ENCODE measurements at places on chromosomes 7 and 10.

DNA sequence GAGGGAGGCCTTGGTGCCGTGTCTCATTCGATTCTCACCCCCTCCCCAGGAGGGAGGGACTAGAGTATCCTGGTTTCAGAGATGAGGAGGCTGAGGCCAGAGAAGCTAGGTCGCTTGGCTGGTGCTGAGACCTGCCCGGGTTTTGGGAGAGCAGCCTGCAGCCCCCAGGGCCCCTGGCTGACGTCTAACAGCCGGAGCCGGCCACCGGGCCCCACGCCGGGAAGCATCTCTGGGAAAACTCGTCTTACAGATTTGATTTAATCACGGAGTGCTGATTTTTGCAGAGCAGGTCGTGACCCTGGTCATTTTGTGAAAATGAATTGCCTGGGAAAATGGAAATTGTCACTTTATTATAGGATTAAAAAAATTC is 97.5 kb downstream of the MICALL2 start:
- no peak for DNase-seq

GRCh38 chr7:143003393-143004051 is 23.4 kb downstream of the OR9A2 start:
- DNase-seq, result peak; percentile 73

- no peak for DNase-seq
Measured at GRCh38 chr10:110017907-110018306, 10.1 kb downstream of the ADD3 start.

DNA sequence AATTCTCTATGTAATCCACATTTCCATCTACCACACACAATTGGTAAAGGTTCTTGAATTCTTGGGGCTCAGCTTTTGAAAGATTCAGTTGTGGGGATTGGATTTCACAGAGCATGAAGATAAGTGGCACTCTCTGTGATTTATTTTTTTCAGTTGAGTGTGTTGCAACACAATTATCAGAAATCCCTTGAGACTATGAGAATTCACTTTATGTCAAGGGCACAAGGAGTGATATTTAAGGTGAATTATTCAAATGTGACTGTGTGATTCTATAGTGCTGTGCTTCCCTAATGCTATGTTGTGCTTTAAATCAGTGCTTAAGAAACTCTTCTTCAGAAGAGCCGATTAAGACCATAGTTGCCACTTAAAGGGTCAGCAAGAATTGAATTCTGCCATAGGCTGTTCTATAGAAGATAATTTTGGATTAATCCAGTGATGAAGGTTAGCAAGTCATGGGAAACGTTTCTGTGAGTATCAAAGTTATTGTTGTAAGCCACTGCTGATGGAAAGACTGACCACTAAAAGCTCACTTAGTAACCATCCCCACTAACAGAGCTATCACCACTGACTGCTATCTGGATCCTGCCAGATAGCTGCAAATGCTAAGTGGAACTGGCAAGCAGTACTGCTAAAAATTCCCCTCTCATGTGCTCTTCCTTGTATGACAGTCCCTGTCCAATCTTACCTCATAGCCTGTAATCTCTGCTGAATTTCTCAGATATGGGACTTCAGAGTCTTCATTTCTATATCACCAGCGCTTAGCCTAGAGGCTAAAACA is 134.0 kb upstream of the SEMA3D start:
- no peak for DNase-seq

- no peak for DNase-seq
Measured at GRCh38 chr7:81014266-81014665, 95.4 kb upstream of the SEMA3C start.

DNA sequence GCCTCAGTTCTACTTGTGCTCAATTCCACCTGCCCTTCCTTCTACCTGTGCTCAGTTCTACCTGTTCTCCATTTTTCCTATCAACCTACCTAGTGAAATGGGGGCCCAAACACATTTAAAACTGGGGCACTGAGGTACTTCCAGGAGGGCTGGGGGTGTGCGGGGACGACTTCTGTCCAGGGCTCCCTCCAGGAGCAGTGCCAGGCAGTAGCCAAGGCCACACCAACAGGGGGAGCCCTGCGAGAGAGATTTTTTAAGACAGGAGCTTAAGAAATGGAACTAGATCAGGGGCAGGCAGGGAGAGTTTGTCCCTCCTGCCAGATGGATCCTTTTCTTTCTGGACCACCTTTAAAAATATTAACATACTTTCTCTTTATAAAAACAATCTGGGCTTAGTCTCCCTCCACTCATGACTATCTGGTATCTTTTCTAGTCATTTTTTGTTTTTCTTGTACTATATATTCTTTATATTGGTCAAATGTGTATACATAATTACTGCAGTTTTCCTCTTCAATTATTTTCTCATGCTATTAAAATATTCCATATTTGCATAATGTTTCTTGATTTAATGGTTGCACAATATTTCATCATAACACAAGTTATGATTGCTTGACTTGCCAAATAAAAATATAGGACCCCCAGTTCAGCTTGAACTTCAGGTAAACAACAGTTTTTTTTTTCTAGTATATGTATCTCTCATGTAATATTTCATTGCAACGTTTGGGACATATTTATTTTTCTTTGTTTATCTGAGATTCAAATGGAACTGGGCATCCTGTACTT is 47.3 kb upstream of the INSYN2A start:
- peak; percentile 15 for DNase-seq

GRCh38 chr7:52209614-52210013 is 825.8 kb upstream of the POM121L12 start:
- DNase-seq, result no peak

DNA sequence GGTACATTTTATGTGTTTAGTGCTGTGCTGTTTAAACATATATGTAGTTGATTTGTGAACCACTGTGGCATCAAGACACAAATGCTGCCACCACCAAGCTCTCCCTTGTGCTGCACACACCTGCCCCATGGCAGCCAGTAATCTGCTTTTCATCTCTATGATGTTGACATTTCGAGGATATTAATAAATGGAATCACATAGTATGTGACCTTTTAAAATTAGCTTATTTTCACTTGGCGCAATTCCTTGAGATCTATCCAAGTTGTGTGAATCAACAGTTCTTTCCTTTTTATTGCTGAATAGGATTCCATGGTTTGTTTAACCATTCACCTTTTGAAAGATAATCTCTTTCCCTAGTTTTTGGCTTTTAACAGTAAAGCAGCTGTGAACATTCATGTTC is 73.1 kb downstream of the BMPR1A start:
- DNase-seq, result no peak

DNA sequence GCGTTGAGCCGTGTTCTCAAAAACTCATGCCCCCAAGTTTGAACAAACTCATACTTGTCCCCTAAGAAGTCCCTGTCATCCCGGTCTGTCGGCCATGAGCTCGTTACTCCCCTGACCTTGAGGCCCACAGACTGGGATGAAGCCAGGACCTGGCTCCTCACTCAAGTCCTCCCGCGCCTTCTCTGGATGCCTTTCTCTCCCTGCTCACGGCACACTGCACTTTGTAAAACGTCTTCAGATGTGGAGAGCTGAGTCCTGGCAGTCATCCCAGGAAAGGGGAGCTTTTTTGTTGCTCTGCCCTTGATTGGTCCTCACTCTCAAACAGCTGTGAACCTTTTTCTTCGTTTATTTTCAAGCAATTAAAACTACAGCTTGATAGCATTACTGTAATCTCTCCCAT is 110.8 kb downstream of the JAZF1 start:
- DNase-seq, result no peak

DNA sequence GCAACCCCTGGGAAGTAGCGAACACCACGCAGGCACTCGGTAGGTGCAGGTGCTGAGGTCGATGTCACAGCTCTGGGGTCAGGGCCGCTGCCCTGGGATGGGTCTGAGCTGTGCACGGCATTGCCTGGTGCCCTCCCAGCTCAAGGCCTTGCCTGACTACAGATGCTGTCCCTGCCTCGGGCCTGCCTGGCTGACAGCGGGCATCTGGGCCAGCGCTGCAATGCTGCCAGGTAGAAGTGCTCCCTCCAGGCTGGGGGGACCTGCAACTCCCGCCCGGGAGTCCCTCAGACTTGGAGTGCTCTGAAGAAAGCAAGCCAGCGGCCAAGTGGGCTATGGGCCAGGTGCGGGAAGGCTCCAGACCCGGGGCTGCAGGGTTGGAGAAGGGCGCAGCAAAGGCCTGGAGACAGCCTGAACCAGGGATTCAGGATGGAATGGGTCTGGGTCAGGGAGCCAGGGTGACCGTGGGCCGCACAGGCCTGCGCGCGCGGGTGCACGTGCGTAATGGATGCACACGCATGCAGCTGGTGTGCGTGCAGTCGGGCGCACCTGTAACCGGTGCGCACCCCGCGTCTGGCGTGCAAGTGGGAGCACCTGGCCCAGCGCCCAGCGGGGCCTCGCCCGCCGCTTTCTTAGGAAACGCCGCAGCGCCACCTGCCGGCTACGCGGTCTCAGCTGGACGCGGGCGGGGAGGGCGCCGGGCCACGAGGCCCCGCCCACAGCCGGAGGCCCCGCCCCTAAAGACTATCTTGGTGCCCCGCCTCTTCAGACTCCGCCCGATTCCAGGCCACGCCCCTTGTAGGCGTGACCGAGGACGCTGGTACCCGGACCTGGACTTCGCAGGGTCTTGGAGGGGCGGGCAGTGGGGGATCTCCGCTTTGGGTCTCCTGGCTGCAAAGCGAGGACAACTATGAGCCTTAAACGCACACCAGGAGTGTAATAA is 46.7 kb downstream of the MICALL2 start:
- peak; percentile 90 for DNase-seq

DNA sequence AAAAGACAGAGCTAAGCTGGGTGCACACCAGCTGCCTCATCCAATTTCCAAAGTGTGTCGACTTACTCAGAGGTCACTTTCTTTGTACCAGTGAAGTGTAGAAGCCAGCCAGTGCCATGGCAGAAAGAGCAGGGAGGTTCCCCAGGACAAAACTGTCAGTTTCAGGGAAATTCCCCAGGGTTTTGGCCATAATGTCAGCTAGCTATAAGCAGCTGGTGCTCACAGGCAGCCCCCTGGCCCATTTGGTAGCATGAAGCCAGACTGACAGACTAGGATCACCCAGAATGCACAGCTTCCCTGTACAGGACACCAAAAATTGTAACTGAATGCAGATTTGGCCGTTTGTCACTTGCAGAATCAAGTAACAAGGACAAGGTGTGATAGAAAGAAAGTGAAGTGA is 28.6 kb downstream of the MRPL32 start:
- DNase-seq, result no peak

- no peak for DNase-seq
Measured at GRCh38 chr10:80945264-80945880, 407.7 kb downstream of the SH2D4B start.

GRCh38 chr10:117550076-117550475 is 7.5 kb downstream of the EMX2 start:
- no peak for DNase-seq

- no peak for DNase-seq
Measured at GRCh38 chr10:125448596-125448995, 234.4 kb downstream of the TEX36 start.
